Neural progenitor cell (in vitro differentiated cells): ENCODE measurements at places on chromosomes 6 and 20. TPM values are rescaled to one million over a fixed set of nuclear protein-coding genes. Genes with fewer than 3 reads are reported as not detected.

The SASH1 gene
- total RNA-seq = 10.2 and 11.8 TPM in 2 replicates

The XKR7 gene
- 0.07 and 0.19 TPM in 2 replicates for total RNA-seq

DNA sequence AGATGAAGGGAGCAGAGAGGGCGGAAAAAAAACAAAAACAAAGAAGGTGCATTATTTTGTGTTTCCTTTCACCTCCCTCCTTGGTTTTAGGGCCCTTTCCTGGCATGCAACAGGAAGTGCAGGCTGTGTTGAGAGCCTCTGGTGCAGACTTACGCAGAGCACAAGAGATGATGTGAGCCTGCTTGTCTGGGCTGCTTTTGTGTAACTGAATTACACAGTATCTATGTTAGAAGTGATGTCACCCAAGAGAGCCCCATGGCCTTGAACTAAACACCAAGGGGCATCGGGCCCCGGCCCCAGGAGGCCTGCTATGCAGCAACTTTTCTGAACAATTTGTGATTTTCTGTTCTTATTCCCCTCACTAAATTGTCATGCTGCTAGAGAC is 25.5 kb downstream of the GNAS start:
- DNase-seq = no peak

DNA sequence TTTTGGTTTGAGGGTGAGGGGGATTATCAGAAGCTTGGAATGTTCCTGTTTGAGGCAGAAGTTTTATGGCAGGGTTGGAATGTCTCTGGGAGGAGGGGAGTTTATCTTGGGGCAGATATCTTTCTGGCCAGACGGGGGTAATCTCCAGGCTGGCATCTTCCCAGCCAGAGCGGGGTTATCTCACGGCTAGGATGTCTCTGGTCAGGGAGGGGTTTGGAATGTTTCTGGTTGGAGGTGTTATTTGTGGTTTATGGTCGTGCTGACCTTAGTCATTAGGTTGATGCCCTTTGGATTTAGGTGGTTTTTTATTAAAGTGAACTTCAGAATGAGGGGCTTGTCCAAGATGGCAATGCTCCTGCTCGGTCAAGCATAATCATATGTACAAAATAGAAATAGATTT is 14.8 kb downstream of the PGK2 start:
- no peak for DNase-seq

The DSTN gene
- 107 and 158 TPM in 2 replicates for total RNA-seq

- DNase-seq = no peak
These were observed 15.1 kb upstream of the TBPL1 start for GRCh38 chr6:133937909-133938308.

The PI16 gene
- 0.06 TPM in 1 of 2 replicates, not detected in the other for total RNA-seq

DNA sequence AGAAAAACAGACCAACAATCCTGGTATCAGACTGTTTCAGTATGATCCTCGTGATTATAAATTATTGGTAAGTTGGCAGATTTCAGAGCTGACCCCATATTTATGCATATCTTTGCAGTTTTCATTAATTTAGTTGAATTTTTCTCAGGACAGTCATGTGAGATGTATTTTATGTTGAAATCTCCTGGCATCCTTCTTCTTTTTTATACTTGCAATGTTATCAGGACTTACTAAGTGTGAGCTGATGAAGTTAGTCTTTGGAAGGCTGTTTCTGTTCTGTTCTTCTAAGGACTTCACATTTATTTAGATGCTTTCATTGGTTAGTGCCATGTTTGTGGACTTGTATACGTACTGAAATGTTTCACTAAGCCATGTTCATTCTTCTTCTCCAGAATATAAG is 17.2 kb downstream of the SMPDL3A start:
- DNase-seq = no peak

DNA sequence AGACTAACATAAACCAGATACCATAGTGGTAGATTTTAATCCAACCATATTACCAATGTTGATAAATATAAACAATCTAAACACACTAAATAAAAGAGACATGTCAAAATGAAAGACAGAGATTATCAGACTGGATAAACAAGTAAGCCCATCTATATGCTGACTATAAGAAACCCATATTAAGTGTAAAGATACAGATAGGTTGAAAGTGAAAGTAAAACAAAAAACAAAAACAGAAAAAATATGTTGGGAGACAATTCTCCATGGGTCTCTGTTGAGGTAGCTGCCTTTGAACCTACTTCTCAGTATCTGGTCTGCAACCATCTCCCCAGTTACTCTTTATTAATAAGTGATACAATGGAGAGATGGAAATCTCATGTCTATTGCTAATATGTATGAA is 21.2 kb downstream of the REV3L start:
- DNase-seq = no peak

- DNase-seq = no peak
These were observed 60.5 kb upstream of the SRSF6 start for GRCh38 chr20:43397147-43397546.

The C6orf132 gene
- 1.2 and 1.8 TPM in 2 replicates for total RNA-seq

DNA sequence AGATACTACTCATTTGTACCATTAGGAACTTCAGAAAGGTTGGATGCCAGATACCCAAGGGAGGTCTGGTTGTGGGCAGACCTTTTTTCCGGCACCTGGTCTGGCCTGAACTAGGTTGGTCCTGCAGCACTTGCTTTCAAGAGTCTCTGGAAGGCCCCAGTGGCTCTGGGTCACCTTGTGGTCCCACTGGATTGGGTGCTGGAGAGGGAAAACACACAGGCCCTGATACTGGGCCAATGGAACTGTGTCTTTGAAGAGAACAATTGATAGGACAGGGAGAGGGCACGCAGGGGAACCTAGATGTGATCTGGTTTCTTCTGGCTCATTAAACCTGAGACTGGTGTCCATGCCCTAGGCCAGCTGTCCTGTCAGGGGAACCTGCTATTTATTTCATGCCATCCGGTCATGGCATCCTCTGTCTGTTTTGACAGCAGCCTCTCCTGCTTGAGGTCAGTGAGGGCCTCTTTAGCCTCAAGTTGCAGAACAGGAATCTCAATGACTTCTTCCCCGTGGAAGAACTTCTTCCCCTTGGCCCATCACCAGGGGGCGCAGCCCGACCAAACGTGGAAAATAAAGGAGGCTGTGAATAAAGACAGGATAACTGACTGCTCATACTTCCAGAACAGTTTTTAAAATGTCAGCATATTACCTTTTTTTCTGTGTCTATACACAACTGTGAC is 25.0 kb downstream of the TAF8 start:
- DNase-seq = peak; percentile 74

The HLA-G gene
- not detected in 2 replicates for total RNA-seq

The DOK5 gene
- total RNA-seq = 3.0 and 3.1 TPM in 2 replicates

- DNase-seq = no peak
These were observed 23.4 kb upstream of the HLA-DQB1 start for GRCh38 chr6:32689531-32690501.

The B3GALT4 gene
- 1.1 and 2.1 TPM in 2 replicates for total RNA-seq

GRCh38 chr6:107323133-107323785 is 136.1 kb downstream of the PDSS2 start:
- no peak for DNase-seq

GRCh38 chr20:32110173-32110704 is 725 bp downstream of the TM9SF4 start:
- no peak for DNase-seq

The IMPG1 gene
- not detected in 2 replicates for total RNA-seq
